ENCODE measurements at places on chromosomes 7 and 10.

GRCh38 chr10:3588816-3589215 is 196.2 kb downstream of the KLF6 start:
- DNase-seq, result no peak

- DNase-seq, result no peak
Observed at GRCh38 chr10:93742633-93743349, 14.9 kb upstream of the LGI1 start.

DNA sequence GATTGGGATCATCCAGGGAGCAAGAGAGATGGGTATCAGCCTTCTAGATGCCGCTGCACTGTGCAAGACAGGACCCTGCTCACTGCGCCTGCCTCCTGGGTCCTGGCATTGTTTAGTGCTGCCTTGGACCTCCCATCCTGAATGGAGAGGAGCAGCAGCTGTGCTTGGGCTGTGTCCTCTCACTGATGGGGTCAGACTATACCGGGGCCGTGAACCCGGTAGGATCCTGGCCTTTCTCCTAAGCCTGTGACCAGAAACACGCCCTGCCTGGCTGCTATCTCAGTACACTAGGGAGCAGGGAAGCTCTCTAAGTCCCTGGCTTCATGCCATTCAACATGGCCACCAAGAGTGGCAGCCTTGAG is 309.4 kb upstream of the ZNF32 start:
- DNase-seq, result no peak

- DNase-seq, result no peak
Observed at GRCh38 chr10:65940816-65941662, 984.8 kb upstream of the LRRTM3 start.

DNA sequence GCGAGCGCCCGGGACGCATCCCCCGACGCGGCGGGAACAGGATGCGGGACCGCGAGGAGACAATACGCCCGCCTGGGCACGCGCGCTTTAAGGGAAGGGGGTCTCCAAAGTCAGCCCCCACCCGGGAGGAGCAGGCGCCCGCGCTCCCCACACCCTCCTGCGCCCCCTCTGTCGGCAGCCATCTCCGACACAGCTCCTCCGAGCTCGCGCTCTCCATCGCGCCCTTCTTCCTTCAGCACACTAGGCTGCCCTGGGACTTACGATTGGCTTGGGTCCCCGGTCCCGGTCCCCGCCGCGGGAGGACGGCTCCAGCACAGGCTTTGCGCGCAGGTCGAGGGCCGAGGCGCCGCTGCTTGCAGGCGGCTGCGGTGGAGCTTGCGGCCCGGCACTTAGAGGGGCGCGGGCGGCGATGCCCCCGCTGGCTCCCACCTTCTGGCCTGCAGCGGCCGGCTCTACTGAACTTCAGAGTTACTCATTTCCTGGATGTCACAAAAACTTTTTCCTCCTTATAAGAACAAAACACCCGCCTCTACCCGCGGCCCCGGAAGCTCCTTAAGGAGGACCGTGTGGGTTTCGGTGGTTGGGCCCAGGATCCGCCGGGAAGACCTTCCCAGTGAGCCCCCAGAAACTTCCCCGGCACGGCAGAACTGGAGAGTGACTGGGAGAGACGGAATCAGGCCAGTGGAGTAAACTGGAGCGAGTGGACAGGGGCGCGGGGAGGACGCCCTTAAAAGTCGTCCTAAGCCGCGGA is at the start of gene ITPRIP:
Gene ITPRIP, minus strand, starts transcription at position 481 of the 751 bp plus-strand sequence. CDS start 22,414 bp downstream, outside the sequence.
- DNase-seq, result no peak

DNA sequence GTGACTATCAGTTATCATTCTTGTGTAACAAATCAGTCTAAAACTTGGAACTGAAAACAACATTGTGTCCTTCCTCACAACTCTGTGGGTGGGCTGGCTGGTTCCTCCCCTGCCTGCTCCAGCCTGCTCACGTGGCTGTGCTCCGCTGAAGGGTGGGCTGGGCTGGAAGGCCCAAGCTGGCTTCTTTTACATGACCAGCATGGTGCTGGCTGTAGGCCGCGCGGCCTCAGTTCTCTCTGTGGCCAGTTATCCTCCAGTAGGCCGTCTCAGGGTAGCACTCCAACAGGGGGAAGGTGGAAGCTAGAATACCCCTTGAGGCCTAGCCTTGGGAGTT is 11.3 kb downstream of the ADAMTS14 start:
- DNase-seq, result no peak

DNA sequence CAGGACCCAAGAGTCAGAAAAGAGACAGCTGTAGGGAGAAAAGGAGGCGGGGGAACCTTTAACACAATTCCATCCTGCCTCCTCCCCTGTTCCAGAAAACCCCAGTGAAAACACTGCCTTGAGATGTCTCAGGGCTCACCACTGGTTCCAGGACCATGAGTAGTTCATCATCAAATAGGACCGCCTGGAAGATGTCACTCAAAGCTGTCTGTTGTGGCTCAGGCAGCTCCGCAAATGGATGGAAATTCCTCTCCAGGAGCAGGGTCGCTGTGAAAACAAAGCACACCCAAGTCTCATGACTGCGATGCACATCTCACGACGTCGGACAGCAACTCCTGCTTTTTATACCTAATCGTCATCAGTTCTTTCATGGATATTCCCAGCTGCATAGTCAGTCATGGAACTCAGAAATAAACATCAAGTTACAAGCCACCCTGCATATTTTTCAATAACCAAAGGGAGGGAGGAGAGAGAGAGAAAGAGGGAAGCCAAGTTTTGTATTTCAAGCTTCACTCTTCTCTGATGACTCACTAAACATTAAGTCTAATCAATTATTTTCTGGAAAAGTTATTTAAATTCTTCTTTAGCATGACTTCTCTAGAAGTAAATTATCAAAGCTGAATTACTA is 49.2 kb downstream of the GSDME start:
- no peak for DNase-seq

DNA sequence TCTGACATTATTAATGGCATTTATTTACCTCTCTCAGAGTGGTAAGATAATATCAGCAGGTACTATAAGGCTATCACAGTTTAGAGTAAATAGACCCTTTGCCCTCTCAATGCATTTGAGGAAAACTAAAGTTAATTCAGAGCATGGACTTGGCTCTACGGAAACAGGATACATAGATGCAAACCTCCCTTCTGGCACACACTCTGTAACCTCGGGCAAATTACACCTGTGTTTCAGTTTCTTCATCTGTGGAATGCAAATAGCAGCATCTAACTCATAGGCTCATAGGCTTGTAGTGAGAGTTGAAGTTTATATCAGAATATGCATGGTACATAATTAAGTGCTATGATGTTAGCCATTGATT is 5.6 kb downstream of the RAPGEF5 start:
- no peak for DNase-seq

GRCh38 chr10:74957285-74957961 is 131.0 kb downstream of the KAT6B start:
- no peak for DNase-seq

DNA sequence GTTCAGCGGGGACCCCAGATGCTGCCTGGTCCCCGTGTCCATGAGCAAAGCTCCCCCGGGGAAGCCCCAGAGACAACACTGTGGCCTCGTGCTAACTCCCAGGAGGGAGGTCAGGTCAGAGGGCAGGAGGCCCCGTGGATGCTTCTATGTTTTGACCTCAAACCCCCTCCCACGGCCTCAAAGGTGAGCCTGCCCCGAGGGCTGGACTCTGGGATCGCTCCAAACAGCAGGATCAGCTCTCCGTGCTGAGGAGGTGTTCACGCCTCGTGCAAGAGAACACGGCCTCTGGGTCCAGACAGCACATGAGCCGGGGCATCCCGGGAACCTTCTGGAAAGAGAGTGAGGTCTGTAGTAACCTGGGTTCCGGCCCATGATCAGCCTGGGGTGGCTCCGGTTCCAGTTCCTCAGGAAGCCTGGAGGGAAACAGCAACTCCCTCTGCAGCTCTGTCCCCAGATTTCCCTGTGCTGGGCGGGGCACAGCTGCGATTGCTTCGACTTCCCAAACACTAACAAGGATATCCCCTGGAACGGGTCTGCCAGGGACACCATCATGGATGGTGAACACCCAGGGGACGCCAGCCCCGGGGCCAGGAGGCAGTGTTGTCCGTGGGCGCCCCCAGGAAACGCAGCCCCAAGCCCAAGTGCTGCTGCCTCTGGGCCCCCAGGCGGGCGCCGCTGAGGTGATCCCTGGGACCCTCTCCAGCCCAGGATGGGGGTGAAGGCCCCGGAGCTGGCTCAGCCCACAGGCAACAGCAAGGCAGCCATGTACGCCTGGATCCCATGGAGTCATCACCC is 18.0 kb upstream of the INPP5A start:
- DNase-seq, result no peak

- no peak for DNase-seq
Observed at GRCh38 chr7:94374721-94375566, 19.8 kb upstream of the COL1A2 start.

GRCh38 chr7:129831424-129832058 is 121.2 kb downstream of the UBE2H start:
- DNase-seq, result peak; percentile 87

DNA sequence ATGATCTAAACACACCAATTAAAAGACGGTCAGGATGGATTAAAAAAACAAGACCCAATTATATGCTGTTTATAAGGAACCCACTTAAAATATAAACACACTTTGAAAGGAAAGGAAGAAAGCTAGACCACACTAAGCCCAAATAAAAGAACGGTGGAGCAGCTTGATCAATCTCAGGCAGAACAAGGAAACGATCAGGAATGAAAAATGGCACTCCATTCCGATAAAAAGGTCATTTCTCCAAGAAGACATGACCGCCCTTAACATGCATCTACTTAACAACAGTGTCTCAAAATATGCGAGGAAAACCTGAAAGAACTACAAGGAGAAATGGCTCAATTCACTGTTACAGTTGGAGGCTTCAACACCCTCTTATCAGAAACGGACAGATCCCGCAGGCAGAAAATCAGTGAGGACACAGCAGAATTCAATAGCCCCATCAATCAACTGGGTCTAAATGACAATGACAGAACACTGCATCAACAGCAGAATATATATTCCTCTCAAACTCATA is 210.0 kb downstream of the MAD1L1 start:
- no peak for DNase-seq

GRCh38 chr7:46003896-46004875 is 83.1 kb upstream of the IGFBP3 start:
- DNase-seq, result peak; percentile 82

GRCh38 chr7:11589251-11589650 is 242.7 kb downstream of the THSD7A start:
- no peak for DNase-seq
